Stimulated activated CD8-positive, alpha-beta memory T cell treated with anti-CD3 and anti-CD28 coated beads, Interleukin-15, amount 100 ng/mL, for 48 hours (primary cell): ENCODE measurements at places on chromosomes 5 and 9.

DNA sequence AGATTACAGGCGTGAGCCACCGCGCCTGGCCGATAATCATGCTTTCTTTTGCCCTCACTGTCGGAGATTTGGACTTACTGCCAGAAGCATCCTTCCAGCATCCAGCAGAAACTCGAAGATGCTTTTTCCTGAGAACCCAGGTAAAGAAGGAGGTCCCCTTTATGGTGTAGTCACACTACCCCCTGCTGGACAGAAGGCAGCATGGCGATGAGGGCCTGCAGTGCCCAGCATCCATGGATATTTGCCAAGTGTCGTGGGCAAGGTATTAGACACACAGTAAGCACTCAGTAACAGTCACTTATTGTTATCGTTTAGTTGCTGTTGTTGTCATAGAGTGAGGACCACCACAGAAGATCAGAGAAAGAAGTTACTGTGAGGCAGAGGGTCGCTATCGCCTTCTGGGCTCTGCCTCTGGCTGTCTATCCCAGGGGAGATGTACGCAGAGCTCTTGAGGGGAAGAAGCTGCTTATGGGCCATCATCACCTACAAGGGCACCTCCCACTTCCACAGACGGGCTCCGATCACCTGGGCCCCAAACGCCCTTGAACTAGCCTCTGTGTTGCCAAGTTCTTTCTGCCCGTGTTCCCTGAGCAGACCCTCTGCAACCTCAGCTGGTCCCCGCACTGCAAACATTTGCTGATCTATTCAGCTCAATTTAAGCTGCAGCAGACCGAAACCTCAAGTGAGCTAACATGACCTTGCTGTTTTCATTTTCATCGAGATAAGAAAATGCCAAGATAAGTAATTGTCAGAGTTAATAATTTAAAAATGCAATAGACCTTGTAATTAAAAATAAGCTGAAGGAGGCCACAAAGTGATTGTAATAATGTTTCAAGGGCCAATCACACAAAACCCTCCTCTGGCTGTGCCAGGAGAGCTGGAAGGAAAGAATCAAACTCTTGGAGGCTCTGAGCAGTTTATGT, 23.9 kb downstream of the C5orf15 start:
- no peak for DNase-seq

DNA sequence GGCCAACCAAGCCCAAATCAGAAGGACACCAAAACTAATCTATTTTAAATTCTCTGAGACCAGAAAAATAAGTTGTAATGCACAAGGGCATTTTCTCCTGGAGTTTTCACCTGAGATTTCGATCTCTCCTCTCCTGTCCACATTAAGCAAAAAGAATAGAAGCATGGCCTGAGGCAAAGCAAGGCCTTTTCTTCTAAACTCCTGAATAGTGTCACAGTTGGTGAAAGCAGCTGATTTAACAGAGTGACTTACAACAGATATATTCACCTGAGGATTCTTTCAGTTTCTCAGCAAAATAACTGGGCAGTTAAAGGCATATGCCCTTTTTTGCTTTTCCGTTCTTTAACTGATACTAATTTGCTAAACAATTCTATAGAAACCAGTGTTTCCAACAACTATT, 547.7 kb downstream of the EFNA5 start:
- DNase-seq = no peak

DNA sequence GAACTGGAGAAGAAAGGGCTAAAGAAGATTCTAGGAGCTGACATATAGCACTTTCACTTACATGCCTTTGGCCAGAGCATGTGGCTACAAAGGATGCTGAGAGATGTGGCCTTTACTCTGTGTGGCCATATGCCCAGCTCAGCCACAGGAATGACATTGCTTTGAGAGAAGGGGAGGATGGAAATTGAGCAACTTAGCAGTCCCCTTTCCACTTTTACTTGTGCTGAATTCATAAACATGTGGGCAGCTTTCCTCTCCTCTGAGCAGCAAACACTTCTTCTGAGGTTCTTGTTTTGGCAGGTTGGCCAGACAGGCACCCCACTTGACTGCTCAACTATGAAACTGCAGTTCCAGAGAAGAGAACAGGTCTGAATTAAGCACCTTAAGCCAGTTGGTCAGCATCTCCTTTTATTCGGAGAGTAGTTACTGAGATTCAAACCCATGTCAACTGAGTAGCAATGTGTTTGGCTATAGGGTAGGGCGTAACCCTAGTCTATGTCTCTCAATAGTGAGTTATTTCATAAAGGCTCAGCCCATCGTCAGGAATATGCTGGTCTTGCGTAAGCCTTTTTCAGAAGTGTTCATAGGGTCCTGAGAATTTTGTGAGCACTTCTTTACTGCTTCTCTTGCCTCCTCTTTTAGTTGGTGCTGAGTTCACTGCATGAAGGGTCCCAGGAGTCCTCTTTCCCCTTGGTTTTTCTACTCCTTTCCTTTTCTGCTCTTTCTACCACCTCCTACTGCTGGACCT, 134.5 kb downstream of the PALM2AKAP2 start:
- no peak for DNase-seq

DNA sequence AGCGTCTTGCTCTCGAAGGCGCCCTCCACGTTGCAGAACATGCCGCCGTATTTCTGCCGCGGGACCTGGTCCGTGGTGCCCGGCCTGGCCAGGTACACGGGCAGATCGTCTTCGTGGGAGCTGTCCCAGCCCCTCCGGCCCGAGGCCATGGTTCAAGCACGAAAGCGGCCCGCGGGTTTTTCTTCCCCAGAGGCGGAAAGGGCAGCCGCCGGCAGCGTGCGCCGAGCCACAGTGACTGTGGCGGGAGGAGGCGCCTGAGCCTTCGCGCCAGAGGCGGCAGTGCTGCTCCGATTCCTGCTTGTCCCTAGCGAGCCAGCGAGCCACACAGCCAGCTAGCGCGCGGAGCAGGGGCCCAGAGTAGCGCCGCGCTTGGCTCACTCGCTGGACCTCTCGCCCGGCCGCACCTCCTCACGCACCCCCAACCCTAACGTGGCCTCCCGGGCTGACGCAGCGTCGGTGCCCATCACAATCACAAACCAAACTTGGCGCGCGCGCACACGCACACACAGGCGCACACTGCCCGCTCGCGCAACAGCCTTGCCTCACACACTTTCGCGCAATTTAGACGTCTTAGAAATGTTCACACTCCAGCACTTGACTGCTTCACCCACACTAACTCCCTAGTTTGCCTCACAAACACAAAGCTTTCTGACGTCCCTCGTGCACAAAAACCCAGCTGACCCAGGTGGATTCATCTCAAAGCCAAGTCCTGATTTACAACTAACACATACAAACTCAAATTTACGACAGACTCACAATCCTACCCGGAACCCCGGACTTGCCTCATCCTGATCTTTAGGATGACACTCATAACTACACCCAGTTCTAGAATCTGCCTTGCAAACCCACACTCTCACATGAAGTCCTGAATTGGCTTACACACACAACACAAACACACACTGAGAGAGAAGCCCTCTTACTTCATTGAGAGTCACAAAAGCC, at the start of gene DPYSL3:
Gene DPYSL3 (minus strand): TSS at position 359 of the 942 bp plus-strand sequence. CDS start 210 bp downstream, at position 149.
- DNase-seq = no peak

GRCh38 chr5:113742176-113742575, 228.7 kb downstream of the YTHDC2 start:
- DNase-seq = no peak

DNA sequence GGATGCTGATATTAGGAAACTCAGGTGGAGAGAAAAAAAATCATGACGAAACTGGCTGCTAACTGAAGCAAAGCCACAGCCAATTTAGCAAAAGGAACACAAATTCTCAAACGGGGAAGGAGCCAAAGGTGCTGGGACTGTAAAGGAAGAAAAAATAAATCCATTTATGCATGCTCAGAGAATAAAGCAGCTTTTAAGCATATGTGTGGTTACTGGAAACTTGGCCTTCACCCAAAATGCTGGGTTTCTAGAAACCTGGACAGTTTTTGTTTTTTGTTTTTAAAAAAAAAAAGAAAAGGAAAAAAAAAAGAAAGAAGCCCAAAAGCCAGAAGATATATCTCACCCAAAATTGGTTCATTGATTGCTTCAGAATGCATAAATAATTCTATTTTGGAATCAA, 8.0 kb downstream of the WHRN start:
- no peak for DNase-seq

DNA sequence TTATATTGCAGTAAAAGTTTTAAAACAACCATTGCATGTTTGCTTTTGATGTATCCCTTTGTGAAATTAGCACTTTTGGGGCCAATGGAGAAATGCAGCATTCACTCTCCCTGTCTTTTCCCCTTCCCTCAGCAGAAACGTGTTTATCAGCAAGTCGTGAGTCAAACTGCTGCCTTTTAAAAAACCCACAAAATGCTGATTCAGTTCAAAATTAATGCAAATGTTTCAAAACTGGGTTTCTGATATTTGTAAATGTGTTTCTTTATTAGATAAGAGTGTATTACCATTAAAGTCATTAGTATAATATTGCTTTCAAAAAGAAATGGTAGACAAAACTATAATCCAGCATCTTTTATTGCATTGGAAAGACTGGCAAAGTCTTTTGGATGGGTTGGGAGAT, 47.3 kb downstream of the RAD23B start:
- no peak for DNase-seq

GRCh38 chr9:115986508-115986907, 167.1 kb upstream of the PAPPA start:
- no peak for DNase-seq

GRCh38 chr9:87708986-87709728, 16.8 kb upstream of the CTSL start:
- no peak for DNase-seq

DNA sequence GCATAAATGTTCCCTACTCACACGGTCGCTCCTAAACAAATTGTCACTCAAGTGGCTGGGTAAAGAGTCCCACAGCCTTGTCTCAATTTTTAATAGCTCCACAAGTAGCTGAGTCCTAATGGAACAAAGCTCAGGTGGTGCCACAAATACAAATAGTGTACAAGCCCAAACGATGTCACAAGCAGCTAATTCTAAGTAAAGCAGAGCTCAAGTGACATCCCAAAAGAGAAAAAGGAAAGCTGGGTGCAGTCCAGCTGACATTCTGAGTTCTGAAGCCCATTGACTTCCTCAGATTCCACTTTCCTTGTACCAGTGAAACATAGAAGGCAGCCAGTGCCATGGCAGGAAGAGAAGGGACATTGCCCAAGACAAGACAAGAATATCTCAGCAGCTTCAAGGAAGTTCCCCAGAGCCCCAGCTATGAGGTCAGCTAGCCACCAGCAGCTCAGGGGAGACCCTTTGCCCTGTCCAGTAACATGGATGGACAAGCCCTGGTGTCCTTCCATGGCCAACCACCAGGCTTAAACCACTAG, 231.2 kb upstream of the SGCD start:
- DNase-seq = no peak

DNA sequence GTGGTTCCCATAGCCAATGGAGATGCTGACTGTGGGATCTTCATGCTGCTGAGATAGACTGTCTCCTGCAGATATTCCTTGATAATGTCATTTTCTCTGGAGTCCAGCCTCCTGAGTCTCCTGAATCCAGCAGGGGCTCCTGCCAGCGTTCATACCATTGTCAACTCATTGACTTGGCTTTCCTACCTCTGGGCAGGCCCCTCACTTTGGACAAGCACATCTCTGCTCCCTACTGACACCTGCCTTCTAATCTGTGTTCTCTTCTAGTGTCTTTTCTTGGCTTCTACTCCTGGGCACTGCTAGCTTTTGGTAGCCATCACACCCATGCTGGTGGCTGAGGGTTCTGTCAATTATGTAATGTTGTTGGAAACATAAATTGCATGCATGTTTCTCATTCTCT, 138.0 kb downstream of the ADCY2 start:
- no peak for DNase-seq

- no peak for DNase-seq
These were observed 30.7 kb upstream of the TMEM250 start for GRCh38 chr9:136149337-136149736.

DNA sequence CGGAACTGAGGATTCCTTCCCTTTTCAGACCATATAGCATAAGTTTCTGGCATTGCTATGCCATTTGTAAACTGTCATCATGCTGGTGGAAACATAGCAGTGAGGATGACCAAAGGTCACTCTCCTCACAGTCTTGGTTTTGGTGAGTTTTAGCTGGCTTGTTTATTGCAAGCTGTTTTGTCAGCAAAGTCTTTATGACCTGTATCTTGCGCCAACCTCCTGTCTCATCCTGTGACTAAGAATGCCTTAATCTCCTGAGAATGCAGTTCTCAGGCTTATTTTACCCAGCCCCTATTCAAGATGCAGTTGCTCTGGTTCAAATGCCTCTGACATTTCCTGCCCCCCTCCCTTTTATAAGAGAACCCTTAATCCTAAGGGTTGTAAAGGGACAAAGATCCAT, 26.7 kb upstream of the GRIA1 start:
- no peak for DNase-seq

DNA sequence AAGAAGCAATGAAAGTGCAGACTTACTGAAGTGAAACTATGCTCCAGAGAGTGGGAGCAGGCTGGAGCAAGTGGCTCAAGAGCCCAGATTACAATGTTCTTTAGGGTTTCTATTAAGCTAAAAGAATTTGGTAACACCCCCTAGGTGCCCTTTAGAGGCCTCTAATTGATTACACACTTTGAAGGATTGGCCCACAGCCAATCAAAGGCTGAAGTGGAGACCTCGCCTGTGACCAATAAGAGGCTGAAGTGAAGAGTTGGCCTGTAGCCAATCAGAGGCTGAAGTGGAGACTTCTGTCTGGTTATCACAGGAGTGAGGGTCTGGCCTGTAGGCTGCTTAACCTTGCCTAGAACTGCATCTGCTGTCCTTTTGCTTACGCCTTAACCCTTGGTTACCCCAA, 46.7 kb upstream of the SPATA31C2 start:
- no peak for DNase-seq

GRCh38 chr5:76292620-76293322, 110.3 kb upstream of the IQGAP2 start:
- no peak for DNase-seq

DNA sequence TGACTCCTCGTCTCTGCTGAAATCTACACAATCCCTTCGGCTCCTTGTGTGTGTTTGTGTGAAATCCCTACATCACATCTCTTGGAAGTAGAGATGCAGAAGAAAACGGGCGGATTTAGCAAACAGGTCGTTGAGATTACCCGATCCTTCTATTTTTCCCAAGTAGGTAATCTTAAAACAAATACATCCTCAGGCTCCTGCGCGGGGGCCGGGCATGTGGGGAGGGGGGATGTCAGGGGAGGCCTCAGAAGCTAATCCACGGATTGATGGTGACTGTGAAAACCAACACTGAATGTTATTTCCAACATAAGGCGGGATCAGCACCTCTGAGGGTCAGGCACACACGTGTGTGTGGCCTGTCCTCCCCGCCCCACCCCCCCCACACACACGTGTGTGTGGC, 137.8 kb downstream of the ROR2 start:
- DNase-seq = no peak

GRCh38 chr9:74526215-74526614, 29.1 kb downstream of the RORB start:
- DNase-seq = no peak
